Activated naive CD8-positive, alpha-beta T cell treated with anti-CD3 and anti-CD28 coated beads, Interleukin-2, amount 50 U/mL, for 16 hours (primary cell): ENCODE measurements at places on chromosomes 7 and 10.

DNA sequence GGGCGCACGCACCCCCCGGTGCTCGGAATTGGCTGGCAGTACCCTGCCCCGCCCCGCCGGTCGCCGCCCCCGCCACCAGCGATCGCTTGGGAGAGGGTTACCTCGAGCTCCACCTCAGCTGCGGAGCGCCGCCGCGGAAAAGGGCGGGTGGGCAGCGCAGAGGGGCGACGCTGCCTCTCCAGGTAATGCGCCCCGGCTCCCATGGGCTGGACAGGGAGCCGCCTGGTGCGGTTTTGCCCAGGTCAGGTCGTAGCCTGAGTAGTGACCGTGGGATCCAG, 1.3 kb downstream of the PFKFB3 start:
- DNase-seq = peak; percentile 20

- DNase-seq = no peak
Measured at GRCh38 chr7:149773446-149774236, at the start of gene ZNF467. Gene ZNF467 (minus strand): TSS chr7:149773588. CDS start chr7:149771032, 2,556 bp downstream.

DNA sequence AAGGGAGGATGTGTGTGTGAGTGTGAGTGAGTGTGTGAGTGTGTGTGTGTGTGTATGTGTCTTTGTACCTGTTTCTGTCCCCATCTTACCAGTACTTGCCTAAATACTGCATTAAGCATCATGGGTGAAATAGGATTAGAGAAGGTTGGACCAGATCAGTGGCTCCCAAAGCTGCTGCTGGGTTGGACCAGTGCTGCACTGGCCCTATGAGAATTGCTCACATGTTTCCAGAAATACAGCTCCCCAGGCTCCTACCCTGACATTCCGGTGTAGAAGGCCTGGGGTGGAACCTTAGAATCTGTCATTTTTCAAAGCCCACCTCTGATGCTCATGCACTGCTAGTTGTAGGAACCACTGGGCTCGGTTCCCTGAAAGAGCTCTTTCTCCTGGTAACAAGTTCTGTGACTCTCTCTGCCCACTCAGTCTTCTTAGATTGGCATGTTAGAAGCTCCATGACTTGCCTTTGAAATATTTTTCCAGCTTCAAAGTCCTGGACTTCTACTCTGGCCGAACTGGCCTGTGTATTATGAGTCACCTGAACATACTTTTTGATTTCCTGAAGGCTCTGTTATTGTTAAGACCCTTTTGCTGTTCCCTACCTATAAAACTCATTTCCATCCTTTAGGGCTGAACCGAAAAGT, 224.7 kb downstream of the CUX1 start:
- no peak for DNase-seq

DNA sequence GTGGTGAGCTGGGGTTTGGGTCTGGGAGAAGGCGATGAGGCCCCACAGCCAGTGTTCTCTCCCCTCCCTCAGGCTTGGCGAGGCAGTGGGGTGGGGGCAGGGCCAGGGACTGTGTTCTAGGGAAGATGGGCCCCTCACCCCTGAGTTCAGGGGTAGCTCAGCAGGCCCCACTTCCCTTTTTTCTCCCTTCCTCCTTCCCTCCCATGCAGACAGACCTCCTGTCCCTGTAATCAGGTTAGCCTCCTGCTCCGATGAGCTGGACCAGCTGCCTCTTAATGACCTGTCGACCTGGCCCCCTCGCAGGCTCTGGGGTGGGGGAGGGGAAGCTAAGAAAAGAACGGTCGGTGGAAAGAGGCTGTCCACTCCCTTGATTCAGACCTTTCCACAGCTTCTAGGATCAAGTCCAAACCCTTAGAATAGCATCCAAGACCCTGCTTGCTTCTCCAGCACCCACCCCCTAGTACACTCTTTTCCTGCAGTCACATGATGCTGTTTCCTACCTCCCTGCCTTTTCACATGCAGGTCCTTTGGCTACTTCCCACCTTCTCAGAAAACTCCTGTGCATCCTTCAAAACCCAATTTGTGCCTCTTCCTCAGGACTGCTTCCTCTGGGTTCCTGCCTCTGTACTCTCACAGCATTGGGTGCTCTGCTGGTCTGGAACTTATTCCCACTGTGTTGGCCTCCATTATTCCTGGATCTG, 64.1 kb downstream of the ZMIZ1 start:
- DNase-seq = no peak

GRCh38 chr7:27141137-27141922, 2.2 kb downstream of the HOXA5 start:
- DNase-seq = no peak

GRCh38 chr7:129911790-129912189, 41.0 kb downstream of the UBE2H start:
- no peak for DNase-seq

GRCh38 chr7:28685242-28685643, 272.9 kb downstream of the TRIL start:
- no peak for DNase-seq

DNA sequence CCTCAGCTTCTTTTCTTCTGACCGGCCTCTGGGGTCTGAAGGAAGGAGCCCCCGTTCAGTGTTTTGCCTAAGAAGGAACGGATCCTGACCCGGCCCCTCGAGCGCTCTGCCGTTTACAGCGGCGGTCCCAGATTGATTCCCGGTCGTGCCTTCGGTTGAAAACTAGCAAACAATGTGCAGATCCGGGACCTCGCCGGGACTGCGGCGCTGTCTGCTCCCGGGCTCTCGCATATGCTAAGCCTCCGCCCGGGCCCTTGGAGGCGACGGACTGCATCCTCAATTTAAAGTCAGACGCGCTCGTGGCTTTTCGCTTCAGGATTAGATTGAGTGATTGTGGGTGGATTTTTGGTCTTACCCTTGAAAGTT, 559 bp downstream of the DBF4 start:
- peak; percentile 4 for DNase-seq

DNA sequence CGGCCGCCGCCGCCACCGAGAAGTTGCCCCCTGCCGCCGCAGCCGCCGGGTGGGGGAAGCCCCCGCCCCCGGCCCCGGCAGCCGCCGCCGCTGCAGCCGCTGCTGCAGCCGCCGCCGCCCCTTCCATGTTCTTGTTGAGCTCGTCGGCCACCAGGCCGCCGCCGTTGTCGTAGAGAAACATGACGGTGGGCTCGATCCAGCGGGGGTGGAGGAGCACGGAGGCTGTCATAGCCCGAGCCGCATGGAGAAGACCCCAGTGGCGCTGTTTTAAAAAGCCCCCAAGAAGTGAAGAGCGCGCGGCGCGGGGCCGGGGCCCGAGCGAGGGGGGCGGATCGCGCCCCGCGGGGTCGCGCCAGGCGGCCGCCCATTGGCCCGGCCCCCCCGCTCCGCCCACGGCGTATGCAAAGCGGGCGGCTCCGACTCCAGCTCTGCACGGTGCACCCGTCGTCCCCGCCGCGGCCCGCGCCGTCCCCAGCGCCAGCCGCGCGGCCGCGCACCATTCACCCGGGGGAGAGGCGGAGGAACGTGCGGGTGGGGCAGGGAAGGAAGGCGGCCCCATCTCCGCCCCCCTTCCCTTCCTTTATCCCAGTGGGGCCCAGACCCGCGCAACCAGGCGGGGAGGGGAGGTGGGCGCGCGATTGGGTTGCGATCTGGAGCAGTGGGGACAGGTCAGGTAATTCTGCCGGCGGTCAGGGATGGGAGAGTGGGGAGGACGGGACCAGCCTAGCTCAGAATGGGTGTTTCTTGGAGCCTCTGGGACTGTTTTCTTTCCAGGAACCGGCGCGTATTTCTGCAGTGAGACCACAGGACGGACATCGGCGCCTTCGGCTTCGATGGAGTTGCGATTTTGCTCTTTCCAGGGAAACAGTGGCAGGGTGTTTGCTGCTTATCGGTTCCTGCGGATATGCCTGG, at the start of gene HOXA13:
HOXA13 (minus strand) TSS at position 243 of the 912 bp plus-strand sequence; CDS start at position 229, 14 bp downstream.
- DNase-seq = no peak
